ENCODE measurements at places on chromosomes 6 and 20.
A peak's percentile ranks its signal among the peaks of the same experiment; 100 is the strongest.

GRCh38 chr20:42276718-42277602, 658.8 kb upstream of the CHD6 start:
- no peak for DNase-seq

GRCh38 chr6:15897063-15897876, 231.6 kb upstream of the MYLIP start:
- DNase-seq = no peak

DNA sequence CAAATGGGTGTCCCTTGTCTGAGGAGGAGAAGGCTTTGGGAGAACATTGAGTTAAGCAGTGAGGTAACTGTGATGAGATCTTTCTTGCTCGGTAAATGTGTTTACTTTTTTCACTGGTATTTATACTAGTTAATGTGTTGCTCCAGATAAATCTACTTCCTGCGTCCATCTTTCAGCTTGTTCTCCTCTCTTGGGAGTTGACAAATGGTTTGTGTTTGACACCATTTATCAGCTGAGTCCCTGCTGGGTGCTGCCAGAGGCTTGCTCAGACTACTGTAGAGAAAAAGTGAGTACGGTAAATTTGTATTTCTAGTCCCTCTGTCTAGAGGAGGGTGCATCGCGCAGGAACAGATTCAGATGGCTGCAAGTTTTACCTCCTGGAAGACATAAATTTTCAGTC, 8.3 kb upstream of the PRDM1 start:
- DNase-seq = no peak

- DNase-seq = no peak
These were observed 70.3 kb downstream of the GFRA4 start for GRCh38 chr20:3592931-3593330.

- no peak for DNase-seq
These were observed 24.7 kb upstream of the MRGBP start for GRCh38 chr20:62771396-62772102.

DNA sequence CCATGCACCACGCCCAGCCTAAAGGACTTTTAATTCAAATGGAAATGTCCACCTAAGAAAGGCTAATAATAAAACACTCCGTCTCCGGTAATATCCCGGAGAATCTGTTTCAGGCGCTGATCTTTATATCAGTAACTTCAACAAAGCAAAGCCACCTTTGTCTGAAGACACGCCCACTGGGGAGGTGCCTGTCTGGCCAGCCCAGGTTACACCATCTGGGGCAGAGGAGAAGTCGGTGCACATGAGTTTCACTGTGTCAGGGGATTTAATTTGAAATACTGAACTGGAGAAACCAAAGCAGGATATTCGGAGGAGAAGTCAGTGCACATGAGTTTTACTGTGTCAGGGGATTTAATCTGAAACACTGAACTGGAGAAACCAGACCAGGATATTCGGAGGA, 9.4 kb downstream of the SERPINB6 start:
- DNase-seq = no peak

DNA sequence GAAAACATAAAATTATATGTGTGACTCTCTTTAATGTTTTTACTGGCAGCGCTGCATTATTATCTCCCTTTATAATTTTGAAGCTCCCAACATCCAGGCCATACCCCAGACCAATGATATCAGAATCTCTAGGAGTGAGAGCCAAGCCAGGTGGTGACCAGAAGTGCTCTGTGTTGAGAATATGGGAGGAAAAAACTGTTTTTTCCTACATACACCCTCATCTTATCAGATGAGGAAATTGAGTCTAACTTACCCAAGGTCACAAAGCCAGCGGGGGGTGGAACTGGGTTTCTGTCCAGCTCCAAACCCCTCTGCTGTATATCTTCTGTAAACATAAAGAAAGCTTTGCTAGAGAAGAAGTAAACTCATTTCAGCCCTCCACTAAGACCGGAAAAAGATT, 42.5 kb downstream of the LY86 start:
- no peak for DNase-seq

DNA sequence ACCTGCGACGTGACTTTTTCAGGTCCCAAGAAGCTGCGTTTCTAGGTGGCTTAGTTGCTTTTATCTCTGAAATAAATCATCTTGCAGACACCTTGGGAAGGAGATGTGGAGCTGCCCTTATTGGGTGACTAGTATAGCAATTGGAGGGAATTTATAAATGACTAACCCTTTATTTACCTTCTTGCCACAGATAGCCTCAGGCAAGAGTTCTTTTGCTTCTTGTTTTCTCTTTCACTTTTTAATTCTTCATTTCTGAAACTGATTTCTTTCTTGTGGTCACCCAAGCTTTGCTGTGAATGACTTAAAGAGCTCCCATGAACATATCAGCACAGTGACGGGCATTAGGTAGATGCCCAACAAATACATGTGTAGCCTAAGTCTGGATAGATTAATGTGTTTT, 3.0 kb downstream of the ADGRF4 start:
- no peak for DNase-seq

DNA sequence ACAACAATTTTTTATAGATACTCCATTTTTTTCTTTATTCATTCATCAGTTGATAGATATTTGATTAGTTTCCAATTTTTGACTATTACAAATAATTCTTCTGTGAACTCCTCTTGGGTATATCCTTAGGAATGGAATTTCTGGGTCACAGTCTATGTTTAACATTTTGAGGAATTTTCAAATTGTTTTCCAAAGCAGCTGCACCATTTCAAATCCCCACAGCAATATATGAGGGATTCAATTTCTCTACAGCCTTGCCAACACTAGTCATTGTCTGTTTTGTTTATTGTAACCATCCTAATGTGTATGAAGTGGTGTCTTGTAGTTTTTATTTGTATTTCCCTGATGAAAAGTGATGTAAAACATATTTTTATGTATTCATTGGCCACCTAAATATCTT, 320.3 kb upstream of the DEFB112 start:
- DNase-seq = no peak

- no peak for DNase-seq
These were observed 37.9 kb upstream of the MRGBP start for GRCh38 chr20:62758226-62758912.

- DNase-seq = no peak
These were observed 81.2 kb downstream of the EZR start for GRCh38 chr6:158737710-158738615.

- no peak for DNase-seq
These were observed 114.5 kb downstream of the RNF144B start for GRCh38 chr6:18501663-18502013.

- no peak for DNase-seq
These were observed 609.9 kb upstream of the CITED2 start for GRCh38 chr6:139984317-139984716.

DNA sequence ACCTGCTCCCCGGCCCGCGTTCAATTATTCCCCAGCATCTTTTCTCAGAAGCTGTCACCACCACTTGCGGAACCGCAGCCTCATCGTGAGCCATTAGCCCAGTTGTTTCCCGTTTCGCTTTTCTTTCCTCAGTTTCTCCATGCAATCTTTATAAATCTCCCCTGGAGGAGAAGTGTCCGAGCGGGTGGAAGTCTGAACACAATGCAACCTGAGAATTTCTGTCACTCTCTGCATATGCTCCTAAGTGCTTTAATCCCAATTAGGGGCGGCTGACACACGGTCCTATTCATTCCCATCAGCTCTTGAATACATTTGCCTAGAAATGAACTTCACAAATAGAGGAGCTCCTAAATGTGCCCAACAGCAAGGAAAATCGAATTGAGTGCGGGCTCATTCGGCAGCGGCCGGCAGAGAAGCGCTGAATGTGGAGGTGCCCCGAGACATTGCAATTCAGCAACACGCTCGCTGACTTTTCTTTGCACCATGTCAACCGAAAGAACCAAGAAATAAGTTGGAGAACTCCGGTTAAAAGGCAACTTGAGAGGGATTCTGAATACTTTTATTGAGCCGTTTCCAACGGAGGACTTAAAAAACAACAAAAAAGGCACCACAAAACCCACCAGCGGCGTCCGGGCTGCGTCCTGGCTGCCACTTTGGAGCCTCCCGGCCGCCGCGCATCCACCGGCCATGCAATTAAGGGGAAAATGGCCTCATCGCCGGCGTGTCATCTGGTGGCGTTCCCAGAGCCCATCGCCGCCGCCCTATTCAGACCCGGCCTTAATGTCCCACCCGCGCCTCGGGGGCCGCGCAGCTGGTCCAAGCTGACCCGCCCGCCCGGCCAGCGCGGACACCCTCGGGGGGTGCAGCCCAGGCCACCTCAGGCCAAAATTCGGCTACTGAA, 3.9 kb upstream of the PRDM13 start:
- DNase-seq = no peak

DNA sequence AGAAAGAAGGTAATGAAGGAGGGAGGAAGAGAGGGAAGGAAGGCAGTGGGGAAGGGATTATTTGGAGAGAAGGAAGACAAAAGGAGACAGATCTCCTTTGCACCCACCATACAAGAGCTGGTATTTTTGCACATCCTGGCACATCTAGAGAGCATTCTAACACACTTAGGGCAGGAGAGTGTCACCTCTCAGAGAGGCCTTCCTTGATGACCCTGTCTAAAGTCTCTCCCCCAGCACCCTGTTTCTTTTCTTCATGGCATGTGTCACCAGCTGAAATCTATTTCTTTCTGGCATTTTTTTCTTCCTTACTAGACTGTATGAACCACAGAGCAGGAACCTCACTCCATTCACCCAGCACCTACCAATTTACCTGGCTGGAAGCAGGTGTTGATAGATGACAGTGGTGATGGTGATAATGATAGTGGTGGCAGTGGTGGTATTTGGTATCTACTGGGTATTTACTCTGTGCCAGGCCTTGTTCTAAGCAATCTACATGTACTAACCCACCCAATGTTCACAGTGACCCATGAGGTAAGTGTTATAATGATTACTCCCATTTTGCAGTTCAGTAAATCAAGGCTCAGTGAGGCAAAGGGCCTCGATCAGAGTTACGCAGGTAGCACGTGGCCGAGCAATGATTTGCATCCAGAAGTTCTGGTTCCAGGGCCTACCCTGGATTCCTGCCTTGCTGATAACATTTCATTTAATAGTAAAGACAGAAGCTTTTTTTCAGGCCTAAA, 131.8 kb downstream of the NFATC2 start:
- no peak for DNase-seq

DNA sequence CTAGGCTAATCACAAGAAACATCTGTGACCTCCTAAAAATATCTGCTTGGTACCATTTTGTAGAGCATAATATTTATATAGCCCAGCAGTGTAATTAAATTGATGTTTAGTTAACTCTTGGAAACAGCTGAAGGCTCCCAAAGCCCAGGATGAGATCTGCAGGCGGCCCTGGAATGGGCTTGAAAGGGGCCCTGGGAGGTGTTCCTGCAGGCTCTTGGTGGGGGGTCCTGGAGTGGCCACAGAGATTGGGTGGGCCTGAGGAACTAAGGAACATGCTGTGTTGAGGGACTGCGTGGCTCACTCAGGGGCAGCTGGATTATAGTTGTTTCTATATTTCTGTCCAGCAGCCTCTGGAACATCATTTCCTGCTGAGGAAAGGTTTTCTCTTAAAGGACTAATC, 9.2 kb downstream of the SCP2D1 start:
- DNase-seq = no peak

DNA sequence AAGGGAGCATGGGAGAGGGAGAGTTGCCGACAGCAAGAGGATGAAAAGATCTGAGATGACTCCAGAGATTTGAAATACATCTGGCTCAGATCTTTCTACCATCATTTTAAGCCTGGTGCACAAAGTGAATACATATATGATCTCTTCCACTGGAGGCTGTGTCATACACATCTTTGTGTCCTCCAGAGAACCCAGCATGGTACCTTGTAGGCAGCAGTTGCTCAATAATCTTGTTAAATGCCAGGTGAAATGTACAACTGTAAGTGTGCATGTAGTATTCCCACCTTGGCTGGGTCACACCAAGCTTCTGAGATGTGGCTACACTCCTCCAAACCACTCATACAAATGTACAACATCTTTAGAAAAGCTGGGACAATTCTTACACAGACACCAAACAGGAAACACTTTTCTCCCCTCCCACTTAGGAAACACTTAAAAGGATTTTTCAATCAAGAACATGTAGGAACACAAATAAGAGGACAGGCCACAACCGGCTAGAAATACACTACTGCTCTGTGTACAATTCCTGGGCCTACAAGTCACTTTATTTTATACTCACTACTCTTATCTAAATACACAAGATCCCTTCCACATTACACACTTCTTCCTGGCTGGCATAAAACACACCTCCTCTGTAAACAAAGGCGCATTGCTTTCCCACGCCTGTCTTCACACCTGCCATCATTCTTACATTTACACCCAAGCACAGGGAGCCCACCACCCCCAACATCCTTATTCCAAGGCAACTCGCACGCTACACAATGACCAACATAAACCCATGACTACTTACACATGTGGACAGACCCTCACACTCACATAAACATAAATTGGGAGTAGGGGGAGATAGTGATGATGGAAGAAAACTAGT, 3.8 kb upstream of the IER3 start:
- no peak for DNase-seq

DNA sequence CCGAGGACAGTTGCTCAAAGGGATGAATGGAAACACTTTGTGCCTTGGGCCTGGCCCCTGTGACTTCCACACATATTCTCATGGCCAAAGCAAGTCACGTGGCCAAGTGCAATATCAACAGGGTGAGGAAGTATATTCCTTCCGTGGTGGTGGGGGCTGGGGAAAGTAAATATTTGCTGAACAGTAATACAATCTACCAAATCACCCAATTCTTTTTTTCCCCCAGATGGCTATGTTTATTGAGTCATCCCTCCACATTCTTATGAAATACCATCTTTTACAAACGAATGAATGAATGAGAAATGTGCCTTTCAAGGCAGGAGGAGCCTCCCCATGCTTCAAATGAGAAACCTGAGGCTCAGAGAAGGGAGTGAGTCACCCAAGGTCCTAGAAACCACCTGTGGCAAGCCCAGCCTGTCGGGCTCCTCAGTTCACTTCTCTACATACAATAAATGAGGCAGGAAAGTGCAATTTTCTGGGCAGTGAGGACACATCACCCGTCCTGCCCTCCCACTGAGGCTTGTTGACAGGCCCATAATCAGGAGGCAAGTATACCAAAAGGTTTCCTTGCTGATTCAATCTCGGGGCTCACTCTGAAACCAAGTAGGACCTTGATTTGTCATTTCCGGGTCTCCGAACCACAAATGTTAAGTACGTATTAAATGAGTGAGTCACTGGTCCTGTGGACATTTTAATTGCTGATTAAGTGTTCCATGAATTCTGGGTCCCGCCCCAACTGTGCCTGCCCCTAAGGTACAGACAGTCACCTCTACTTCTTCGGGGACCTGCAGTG, 25.3 kb upstream of the TOP1 start:
- peak; percentile 24 for DNase-seq

GRCh38 chr20:18632196-18632789, 44.4 kb downstream of the DTD1 start:
- peak; percentile 14 for DNase-seq

DNA sequence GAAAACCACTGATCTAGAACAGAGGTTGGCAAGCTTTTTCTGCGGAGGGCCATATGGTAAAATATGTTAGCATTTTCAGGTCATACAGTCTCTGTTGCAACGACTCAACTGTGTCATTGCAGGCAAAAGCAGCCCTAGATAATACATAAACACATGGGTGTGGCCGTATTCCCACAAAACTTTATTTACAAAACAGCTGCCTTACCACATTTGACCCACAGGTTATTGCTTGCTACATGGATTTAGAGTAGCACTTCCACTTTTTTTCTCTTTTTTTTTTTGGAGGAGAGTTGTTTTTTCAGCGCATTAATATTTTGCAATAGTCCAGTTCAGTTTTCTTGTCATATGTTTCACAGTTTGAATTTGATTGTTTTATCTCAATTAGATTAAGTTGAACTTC, 2.5 kb upstream of the IGF2R start:
- DNase-seq = no peak

All from stimulated activated CD4-positive, alpha-beta T cell treated with anti-CD3 and anti-CD28 coated beads, Interleukin-15, amount 100 ng/mL, for 1 hour (primary cell).